Stimulated activated CD4-positive, alpha-beta T cell treated with anti-CD3 and anti-CD28 coated beads, Interleukin-2, amount 100 ng/mL, for 48 hours (primary cell): ENCODE measurements at places on chromosomes 6 and 20.

DNA sequence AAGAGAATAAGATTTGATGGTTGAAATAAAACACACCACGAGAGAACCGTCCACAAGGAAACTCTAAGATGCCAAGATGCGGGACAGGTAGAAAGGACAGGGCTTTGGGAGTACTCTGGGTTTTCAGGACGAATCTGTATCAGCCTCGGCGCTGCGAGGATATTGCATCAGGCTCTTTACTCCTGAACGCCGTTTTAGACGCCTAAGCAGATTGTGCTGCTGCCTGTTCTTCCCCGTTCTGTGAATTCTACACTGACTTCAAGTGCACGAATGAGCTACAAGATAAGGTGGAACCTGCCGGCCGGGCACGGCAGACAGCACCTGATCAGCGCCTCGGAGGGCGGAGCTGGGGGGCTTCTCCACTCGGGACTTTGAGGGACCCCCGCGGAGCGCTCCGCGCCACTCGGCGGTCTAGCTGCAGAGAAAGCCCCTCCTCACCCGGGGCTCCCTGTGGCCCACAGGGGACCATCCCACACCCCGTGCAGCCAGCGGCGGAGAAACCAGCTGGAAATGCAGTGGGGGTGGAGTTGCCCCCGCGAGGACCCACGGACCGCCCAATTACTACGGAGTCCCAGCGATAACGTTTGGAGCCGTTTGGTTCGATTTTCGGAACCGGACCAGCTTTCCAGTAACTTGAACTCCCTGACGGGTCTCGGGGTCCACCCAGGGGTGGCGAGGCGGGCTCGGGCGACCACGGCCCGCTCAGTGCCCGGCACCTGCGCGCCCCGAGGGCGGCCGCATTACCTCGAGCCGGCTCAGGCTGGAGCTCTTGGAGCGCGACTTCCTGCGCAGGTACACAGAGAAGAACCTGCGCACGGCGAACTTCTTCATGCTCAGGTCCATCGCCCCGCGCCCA, 646 bp downstream of the RPS6KA2 start:
- peak; percentile 28 for DNase-seq

- no peak for DNase-seq
These were observed 209.9 kb upstream of the SLC35B3 start for GRCh38 chr6:8645212-8645611.

GRCh38 chr20:41776421-41776820, 158.2 kb upstream of the CHD6 start:
- DNase-seq: no peak

- DNase-seq: no peak
These were observed 2.3 kb downstream of the THBD start for GRCh38 chr20:23047001-23047737.

DNA sequence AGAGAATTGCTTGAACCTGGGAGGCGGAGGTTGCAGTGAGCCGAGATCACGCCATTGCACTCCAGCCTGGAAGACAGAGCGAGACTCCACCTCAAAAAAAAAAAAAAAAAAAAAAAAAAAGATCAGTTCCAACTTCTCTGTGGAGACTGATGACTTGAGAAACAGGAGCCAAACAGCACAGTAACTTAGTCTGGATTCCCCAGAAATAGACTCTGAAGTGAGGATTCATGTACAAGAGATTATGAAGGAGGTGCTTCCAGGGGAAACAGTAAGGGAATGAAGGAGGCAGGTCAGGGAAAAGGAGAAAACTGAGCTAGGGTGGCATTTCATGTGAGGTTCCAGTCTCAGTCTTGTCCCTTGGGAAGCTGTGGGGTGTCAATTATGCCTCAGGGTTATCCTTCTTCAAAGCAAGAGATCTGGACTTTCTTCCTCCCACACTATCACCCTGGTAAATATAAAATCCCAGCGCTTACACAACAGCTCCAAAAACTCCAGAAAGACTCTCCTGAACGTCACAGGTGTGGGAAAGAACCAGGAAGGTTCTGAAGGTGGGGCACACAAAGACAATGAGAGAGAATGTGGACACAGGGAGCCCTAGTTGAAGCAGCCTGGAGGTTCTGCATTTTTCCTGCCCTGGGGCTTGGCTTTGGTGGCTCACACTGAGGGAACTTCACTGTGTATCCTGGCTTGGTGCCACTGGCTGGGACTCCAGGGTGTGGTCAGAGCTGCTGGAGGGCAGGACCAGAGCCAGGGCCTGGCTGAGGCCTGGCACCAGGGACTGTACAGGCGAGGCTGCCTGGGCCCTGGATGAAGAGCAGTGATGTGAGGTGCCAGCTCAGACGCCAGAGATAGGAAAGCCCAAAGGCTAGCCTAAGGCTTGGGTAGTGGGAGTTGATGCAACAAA, 46.8 kb downstream of the PCNA start:
- no peak for DNase-seq
